Hippocampal formation (tissue), 2 donors: ENCODE measurements at places on chromosomes 11 and 22.

DNA sequence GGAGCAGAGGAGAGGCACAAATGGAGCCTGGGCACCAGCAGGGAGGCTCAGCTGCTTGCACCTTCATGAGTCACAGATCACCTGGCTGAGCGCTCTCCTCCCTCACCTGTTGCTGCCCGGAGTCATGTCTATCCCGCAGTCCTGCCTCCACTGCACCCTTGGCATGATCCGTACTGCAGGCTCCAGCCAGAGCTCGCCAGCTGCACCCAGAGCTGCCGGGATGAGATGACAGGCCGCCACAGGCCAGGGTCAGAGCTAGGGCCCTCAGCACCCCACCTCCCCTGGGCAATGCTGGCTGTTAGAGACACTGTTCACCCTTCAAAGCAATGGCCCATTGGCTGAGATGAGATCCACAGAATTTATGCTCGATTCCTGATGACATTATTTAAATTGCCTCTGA, 702.8 kb downstream of the TBC1D22A start:
- DNase-seq = no peak

GRCh38 chr11:70500076-70500847, 101.9 kb downstream of the CTTN start:
- DNase-seq = no peak

GRCh38 chr11:79422866-79423265, 18.0 kb downstream of the TENM4 start:
- no peak for DNase-seq

DNA sequence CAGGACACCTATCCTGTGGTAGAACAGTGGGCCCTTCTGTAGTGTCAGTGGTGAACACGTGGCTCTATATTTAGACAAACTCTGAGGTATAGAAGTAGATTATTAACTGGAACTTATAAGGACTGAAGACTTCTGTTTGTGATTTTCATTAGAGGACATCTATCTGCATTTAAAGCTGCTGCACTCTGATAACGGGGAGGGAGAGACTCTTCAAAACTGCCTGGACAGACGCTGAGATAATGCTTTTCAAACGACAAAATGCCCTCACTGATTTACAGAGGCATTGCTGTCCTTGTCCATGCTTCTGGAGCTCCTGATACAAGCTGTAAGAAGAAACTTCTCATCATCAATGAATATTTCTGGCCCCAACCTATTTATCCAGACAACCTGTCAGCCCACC, 425.2 kb downstream of the OPCML start:
- DNase-seq = no peak

- no peak for DNase-seq
Observed at GRCh38 chr22:16651217-16651616, 58.6 kb upstream of the CCT8L2 start.

- DNase-seq = no peak
Observed at GRCh38 chr22:30828187-30829155, 133.8 kb downstream of the OSBP2 start.

DNA sequence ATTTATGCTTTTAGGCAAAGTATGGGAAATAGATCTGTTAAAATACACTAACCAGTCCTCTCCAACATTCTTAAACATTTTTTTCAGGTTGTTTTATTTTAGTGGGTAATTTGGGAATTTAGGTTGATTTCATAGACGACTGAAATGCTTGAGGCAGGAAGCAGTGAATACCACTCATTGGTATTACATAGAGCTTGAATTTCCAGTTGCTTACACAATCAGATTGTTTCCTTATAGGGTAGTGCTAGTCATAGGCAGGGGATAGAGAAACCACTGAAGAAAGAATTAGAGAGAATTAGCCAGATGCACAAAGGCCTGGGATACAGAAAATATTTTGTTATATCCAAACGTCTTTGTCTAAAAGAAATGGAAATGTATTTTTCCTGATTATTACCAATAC, 23.9 kb upstream of the LYVE1 start:
- DNase-seq = no peak

DNA sequence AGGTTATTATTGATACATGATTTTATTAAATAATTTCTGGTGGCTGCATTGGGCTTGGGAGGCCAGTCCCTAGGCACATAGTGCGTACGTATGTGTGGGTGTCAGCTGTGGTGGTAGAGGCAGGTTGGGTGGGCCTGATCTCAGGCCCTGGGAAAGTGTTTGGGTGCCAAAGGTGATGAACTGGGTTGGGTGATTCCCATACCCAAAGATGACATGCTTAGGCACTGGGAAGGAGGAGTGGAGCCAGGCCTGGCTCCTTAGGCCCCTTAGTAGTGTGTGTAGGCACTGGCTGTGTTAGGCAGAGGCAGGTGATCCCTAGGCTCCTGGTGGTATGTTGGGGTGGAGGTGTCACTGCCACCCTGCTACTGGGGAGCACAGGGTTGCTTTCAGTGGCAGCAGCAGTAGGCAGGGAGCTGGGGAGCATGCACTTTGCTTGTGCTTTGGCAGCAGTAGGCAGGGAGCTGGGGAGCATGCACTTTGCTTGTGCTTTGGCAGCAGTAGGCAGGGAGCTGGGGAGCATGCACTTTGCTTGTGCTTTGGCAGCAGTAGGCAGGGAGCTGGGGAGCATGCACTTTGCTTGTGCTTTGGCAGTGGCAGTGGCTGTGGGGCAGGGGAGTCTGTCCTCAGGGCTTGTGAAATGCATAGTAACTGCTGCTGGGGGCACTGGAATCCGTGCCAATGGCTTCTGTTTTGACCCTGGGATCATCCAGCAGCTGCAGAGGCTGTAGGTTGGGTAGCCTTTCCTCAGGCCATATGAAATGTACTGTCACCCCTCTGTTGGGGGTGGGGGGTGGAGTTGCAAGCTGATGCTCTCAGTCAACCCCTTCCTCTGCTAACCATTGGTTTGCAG, 84.4 kb downstream of the RRM1 start:
- no peak for DNase-seq

GRCh38 chr22:25791556-25791955, 49.6 kb downstream of the MYO18B start:
- no peak for DNase-seq

GRCh38 chr11:108788565-108789199, 123.8 kb downstream of the DDX10 start:
- no peak for DNase-seq

GRCh38 chr22:43828725-43828997, 16.6 kb upstream of the EFCAB6 start:
- no peak for DNase-seq

DNA sequence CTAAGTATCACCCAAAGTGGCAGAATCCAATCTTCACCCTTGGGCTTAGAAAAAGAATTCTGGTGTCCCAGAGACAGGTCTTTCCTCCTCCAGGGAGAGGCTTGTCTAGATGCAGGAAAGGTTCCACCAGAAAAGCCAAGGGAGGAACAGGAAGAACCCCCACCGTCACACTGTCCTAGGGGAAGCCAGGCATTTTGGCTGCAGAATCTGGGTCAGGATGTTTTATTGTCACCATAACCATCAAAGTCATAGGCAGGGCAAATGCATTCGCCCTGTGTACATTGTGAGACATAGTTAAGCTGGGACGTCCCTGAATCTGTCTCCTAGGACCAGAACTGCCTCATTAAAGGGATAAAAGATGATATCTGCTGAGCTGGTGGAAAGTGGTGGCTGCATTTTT, 590.5 kb downstream of the OPCML start:
- no peak for DNase-seq

DNA sequence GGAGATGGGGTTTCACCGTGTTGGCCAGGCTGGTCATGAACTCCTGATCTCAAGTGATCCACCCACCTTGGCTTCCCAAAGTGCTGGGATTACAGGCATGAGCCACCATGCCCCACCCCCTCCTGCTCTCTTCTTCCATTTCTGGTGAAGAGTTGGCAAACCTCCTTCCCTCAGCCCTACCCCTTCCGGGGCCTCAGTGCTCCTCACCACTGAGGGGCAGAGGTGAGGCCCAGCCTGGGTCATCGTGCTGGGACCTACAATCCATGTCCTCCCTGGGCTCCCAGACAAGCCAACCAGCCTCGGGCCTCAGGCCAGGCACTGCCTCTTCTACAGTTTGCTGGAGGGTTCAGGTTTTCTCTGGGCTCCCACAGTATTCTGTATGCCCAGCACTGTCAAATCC, 14.8 kb upstream of the TPBGL start:
- no peak for DNase-seq

DNA sequence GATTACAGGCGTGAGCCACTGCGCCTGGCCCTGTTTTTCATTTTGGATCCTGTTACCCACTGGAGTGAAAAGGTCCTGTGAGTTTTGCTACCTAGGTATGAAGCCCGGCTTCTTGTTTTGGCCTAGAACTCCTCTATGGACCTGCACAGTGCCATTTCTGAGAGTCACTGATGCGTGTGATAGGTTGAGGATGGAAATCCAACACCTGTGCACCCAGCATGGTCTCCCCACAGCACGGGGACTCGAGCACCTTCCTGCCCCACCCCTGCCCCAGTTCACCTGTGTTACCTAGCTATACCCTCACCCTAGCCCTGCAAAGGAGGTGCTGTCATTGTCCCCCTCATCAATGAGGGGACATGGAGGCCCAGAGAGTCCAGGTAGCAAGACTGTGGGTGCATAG, 5.1 kb downstream of the FBLN1 start:
- no peak for DNase-seq

- no peak for DNase-seq
Observed at GRCh38 chr11:66663741-66664296, 13.9 kb downstream of the RBM4B start.

DNA sequence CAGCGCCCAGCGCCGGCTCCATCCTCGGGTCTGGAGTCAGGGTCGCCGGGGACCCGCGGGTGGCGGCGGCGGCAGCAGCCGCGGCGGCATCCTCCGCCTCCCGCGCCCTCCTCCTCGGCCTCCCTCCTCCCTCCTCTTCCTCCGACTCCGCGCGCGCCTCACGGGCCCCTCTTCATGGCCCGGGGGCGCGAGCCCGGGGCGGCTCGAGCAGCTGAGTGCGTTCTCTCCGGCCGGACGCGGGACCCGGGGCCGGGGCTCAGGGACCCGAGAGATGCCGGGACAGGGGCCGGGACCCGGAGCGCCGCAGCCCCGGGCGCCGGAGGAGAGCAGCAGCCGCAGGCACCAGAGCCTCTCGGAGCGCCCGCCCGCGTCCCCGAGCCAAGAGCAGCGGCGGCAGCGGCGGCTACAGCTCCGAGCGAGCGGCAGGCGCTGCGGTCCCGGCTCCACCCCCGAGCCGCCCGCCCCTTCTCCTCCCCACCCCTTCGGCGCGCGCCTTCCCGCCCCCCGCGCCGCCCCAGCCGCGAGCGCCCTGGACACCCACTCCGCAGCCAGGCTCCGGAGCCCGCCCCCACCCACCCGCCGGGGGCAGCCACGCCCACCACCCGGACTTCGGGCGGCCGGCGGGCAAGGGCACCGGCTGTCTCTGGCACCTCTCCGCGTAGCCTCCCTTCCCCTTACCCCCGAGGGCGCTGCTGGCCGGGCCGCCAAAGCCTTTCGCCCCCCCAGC, at the start of gene CHST1:
TSS of gene CHST1 (minus strand) at position 417 of the 727 bp plus-strand sequence. CDS start 14,699 bp downstream, outside the sequence.
- peak; percentile 33 for DNase-seq

DNA sequence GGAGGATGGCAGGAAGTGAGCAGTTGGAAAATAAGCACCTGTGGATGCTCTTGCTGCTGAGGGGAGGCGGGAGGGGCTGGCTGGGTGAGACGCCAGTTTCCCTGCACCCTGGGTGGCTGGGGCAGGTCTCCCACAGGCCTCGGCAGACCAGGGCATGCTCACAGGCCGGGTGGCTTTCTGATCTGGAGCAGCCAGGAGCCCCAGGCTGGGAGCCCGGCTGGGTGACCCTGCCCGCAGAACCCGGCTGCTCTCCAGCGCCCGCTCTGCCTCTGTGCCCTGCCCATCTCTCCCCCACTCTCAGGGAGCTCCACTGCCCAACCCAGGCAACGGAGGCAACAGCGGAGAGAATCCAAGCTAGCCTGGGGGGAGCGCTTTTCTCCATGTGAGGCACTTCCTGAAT, 24.6 kb downstream of the DCPS start:
- DNase-seq = no peak

DNA sequence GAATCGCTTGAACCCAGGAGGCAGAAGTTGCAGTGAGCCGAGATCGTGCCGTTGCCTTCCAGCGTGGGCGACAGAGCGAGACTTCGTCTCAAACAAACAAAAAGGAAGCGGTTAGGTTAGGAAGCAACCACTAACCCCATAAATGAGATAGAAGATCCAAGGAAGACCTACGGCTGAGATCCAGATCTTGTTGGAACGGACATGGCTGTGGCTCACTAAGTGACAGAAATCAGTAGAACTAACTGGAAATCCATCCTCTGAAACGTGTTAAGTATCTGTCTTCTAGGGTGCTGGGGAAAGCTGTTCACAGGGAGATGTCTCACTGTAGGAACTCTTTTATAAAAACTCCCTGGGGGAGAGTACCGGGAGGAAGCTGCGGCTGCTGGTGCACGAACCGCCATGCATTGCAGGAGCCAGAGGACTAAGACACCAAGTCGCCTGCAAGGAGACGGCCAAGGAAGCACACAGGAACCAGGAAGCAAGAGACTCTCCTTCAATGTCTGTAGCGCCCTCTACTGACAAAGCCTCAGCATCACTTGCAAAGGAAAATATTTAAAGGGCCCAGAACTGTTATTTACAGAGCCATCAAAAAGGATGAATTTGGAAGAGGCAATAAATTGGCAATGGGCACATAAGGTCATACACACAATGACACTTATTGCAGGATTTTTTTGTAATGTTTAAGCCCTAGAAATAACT, 16.9 kb upstream of the SPTY2D1 start:
- DNase-seq = no peak

DNA sequence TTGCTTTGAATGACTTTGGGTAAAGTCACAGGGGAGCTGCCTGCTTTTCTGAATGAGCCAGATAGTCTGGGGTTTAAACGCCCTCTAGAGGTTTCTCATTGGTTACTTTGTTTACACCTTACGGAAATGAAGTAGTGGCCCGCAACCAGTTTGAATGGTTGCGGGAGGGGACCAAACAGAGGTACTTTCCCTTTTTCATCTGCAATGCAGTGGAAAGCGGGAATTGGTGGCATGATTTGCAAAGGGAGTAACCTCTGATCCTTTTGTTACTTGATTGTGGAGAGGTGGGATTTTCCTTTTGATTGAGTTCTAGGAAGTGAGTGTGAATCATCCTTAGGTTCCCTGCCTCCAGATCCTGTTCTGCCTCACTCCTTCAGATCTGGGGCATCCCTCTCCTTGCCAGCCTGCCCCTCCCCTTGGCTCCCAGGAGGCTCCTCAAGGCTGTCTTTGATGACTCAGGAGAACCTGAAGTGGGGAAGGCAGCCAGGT, 15.9 kb upstream of the GLYATL1 start:
- DNase-seq = no peak

DNA sequence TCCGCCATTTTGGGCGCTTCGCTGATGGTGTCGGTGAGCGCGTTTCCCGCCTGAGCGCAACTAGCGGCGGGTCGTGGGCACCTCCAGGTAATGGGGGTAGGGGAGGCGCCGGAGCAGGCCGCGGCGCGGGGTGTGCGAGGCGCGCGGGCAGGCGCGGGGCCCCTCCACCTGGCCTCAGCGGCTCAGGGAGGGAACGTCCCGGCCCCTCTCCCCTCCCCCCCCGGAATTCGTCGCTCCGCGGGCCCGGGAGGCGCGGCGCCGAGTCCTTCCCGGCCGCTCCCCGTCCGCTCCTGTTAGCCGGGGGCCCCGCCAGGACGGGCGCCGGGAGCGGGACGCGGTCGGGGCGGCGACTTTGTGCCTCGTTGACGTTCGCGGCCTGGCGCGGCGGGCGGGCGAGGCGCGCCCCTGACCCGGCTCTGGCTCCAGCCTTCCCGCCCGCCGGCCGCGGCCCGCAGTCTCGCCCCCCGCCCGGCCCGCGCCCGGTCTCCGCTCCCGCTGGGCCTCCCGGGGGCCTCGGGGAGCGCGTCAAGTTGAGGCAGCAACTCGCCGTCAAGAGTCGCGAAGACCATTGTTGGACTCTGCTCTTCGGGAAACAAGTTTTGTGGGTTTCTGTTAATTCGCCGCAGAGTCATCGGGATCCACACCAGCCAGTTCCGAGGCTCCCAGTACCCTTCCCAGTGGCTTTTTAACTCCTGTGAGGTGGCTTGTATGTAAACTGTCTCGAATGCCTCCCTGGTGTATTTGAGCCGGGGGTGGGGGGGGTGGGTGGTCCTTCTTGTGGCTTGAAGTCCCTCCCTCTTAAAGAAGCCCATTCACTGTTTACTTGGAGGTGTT, at the start of gene PPP6R3:
TSS of gene PPP6R3 (plus strand) at position 12 of the 834 bp plus-strand sequence. CDS start 76,913 bp downstream, outside the sequence.
- no peak for DNase-seq
